NCI-H510A treated with DMSO at 0.1 percent for 48 hours (cell line): ENCODE measurements at places on chromosomes 2 and 18.

- peak; percentile 21 for DNase-seq
Measured at GRCh38 chr18:57859314-57859713, 56.2 kb upstream of the ATP8B1 start.

- no peak for DNase-seq
Measured at GRCh38 chr18:45663403-45664045, 48.2 kb downstream of the SLC14A2 start.

- no peak for DNase-seq
Measured at GRCh38 chr2:113077921-113078320, 10.2 kb downstream of the IL1F10 start.

DNA sequence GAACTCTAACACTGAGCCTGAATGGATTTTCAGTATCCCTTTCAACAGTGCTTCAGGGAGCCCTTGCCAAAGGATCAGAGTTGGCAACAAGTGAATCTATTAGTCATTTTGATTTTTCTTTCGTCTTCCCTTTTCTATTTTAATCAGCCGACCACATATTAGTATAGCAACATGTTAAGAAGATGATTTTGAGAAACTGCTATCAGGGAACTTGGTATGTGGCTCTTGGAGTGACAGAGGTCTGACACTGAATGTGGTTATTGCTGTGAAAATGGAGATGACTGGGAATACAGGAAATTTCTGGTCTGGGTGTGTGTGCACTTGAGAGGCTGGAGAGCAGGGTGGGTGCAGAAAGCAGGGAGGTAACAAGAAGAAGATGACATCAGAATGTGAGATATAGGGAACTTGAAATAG lies 28.7 kb upstream of the IL1RL1 start:
- no peak for DNase-seq

- DNase-seq: no peak
Measured at GRCh38 chr18:27609221-27609620, 424.1 kb upstream of the CHST9 start.

DNA sequence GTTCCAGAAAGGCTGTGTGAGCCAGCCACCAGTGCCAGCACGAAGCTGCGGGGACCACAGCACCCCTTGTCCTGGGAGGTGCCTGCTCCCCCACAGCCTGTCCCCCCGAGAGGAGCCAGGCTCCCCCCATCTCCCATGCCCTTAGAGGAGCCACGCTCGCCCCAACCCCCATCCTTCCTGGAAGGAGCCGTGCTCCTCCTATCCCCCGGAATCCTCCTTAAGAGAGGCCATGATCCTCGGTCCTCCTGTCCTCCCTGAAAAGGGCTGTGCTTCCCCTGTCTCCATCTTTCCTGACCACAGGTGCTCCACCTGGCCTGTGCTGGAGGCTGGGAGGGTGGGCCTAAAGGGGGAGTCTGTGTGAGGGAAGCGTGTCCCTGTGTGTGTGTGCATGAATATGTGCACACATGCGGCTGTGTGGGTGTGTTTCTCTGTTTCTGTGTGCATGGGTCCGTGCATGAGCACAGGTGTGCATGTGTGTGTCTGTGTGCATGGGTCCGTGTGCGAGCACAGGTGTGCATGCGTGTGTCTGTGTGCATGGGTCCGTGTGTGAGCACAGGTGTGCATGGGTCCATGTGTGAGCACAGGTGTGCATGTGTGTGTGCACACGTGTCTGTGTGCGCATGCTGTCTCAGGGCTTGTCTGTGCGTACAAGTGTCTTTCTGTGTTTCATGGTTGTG lies 80.3 kb downstream of the RTP5 start:
- no peak for DNase-seq

GRCh38 chr2:133123904-133124303 lies 444.4 kb downstream of the NCKAP5 start:
- DNase-seq: peak; percentile 45

DNA sequence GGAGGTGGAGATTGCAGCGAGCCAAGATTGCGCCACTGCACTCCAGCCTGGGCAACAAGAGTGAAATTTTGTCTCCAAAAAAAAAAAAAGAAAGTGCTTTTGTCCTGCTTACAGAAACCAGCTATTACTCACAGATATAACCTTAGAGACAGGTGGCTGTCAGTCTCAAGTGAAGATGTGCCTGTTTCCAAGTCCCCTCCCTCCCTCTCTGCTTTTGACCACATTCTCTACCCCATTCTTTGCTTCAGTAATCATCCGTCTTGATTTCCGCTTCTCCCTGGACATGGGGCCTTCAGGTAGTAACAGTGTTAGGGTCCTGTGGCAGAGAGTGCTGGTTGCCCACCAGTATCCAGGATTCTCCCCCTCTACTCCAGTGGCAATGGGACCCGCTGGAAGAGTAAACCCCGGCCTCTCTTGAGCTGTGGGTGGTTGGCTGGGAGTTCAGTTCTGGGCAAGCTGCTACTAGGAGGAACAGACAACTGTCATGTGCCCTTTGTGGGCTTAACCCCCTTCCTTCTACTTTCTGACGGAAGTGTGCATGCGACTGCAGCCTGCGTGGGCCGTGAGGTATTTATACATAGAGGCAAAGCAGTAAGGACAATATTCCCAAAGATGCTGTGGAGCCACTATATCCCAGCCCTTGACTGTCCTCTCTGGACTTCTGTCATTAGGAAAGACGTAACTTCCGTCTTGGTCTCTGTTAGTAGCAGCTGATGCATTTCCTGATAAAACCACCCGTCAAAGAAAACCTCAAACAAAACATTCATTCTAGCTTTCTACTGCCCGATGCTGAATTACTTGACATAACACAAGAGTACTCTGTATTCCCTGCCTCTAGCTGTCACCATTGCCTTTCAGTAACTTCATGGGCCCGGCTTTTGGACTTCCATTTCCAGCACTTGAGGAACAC lies 17.8 kb downstream of the PDCL3 start:
- no peak for DNase-seq

GRCh38 chr18:46736135-46736534 lies 20.7 kb downstream of the ST8SIA5 start:
- DNase-seq: no peak

GRCh38 chr18:51712821-51713220 lies 515.3 kb upstream of the MEX3C start:
- DNase-seq: no peak

DNA sequence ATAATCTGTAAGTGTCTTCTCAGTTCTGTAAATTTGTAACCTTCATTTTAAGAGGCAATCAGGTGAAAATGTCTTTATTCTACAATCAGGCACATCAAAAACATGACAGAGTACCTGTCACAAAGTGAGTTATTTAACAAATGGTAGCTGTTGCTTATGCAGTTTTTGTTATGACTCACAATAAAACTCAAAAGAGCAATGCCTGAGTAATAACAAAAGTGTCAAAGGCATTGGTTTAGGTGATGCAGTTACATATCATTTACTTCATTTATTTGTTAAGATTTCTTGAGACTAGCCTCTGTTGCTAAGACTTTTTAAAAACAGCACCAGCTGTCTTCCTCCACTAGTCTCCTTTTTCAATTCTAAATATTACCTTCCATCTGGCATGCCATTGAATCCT lies 177.8 kb downstream of the KIAA1328 start:
- DNase-seq: no peak

- DNase-seq: no peak
Measured at GRCh38 chr2:133674066-133674432, 105.8 kb upstream of the NCKAP5 start.

- DNase-seq: no peak
Measured at GRCh38 chr2:162490052-162490717, 146.3 kb downstream of the GCA start.

GRCh38 chr2:29520001-29520400 lies 401.4 kb downstream of the ALK start:
- DNase-seq: no peak

DNA sequence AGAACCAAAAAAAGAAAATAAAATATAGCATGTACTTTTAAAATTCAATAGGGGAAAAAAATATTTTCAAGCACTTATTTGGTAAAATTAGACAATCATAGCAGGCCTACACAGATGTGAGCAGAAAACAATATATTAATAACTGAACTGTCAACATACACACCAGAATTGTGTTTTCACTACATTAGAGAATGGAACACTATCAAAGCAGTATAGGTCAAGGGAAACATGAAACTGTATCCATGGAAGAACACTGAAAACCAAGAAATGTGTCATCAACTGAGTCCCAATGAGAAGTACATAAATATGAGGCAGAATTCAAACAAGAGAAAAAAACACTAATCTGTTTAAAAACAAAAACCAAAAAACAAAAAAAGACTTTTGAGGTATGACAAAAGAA lies 132.4 kb downstream of the USP34 start:
- DNase-seq: no peak

DNA sequence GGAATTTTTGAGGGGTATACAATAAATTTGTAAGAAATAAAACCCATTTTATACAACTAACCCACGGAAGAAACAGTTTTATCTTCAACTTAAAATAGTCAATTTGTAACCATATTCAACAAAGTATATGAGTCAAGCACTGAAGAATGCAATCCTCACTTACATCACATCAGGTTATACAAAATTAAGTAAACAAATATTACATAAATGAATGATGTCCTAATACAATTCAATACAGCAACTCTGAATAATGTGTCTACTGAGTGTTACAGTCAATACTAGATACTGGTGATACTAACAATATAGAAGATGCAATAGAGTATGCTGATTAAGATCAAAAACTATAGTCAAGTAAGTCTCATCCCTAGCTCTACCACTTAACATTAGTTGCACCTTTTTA lies 58.6 kb downstream of the FANCL start:
- DNase-seq: no peak

DNA sequence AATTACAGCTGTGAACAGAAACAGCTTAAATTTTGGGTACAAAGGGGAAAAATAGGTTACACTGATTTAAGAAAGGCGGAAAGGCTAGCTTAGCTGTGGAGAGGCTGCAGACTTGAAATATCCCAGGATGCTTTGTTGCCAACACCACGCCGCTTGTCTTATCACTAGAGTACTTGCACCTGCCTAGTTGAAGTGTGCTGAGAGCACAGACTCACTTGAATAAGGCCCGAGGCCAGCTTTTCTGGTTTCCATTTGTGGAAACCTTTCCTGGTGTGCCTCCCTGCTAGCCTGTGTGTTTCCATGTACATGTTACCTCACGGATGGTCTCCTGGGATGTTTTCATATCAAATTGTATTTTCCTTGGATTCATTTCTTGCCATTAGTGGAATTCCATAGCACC lies 3.2 kb downstream of the CABLES1 start:
- peak; percentile 45 for DNase-seq

- DNase-seq: peak; percentile 26
Measured at GRCh38 chr18:286515-287310, 18.9 kb upstream of the THOC1 start.

- DNase-seq: no peak
Measured at GRCh38 chr18:45274026-45274425, 341.2 kb upstream of the SLC14A2 start.

DNA sequence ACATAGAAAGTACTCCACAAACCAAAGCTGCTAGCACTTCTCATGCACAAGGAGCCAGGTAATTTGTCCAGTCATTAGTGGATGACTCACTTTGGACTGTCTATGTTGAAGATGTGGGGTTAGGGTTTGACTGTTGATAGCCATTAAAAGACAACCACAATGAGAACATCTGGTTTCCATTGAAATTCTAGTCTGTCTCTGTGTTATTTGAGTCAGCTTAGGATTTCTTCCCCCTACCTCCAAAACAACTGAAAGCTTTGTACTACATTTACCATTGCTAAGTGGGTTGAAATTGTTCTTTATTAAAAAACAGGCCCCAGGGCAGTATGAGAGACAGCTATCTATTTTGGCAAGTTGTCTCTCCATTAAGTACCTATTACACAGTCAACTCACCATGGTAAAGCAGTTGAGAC lies 50.2 kb upstream of the ANKRD44 start:
- DNase-seq: no peak

GRCh38 chr18:79453816-79454735 lies 58.3 kb downstream of the NFATC1 start:
- no peak for DNase-seq

GRCh38 chr2:18299423-18300212 lies 260.8 kb downstream of the RDH14 start:
- DNase-seq: no peak

DNA sequence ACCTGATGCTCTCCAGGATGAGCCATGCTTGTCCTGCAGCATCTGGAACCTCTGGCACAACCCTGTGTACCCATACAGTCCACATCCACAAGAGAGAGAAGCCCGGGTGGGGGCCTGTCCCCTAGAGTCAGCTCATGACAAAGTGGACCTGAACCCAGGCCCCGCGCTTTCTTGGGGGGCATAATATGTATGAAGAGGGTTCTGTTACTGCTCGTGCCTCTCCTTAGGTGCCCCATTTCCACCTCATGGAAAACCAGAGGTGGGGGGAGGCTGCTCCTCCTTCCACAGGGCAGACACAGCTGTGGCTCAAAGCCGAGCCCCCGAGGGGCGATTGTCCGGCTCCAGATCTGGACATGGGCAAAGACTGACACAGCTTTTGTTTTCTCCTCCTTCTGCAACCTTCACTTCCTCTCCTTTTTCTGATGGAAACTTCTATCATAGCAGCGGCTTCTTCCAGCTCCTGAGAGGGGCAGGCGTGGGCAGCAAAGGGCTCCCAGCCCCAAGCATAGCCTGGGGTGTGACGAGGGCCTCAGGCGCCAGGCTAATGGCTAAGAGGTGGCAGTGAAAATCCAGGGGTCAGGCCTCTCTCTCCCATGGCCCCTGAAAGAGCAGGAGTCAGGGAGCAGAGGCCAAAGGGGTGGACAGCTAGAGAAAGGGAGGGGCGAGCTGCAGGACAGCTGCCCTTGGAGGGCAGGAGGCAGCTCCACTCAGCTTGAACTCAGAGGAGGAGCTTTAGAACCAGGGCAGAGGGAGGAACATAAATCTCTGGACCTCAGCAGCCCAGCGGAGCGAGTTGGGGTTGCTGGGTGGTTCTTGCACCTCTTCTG lies 155.5 kb downstream of the ZFP36L2 start:
- DNase-seq: no peak

DNA sequence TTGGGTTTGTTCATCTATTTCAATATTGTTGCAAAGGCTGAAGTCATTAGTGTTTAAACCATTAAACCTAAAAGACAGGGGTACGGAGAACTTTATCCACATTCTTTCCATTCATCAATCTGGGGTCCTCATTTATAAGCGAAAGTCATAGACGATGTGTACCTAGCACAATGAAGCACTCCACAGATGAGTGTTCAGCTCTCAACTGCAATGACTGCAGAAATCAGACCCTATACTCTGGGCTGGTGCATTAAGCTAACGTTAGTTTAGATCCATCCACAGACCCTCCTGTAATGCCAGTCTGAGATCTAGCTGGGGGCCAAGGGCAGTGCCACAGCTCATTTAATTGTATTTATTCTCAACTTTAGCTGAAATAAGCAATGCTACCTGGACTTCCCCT lies 155.2 kb downstream of the AFF3 start:
- no peak for DNase-seq

DNA sequence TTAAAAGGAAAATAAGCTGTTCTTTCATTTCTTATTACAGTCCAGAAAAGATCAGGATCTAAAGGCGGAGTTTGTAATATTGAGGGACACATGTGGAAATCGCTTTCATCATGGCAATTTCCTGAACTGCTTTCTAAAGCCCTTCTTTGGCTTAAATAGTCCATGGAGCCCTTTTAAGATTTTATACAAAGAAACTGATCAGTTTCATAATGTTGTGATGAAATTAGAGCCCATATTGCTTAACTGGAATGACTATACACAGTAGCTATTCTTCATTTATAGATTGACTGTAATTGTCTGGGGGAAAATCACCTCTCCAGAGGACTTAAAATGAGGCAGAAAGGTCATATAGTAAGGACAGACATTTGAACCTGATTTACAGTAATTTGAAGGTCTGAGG lies 322.2 kb downstream of the ETAA1 start:
- DNase-seq: no peak
